ENCODE measurements at places on chromosomes 16 and 17.

DNA sequence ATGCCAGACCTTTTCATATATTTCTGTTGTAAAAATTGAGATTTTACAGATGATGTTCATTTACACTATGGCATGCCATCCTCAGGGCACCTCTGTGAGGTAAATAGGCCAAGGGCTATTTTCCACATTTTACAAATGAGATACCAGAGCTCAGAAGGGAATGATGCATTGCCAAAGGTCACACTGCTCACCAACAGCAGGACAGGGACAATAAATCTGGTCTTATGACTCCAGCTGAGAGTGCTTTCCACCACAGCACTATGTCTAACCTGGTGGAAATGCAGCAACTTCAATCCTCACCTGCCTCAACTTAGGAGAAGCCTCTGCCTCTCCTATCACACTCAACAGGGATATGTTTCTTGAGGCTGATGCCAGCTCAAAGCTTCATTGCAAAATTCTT is 40.6 kb downstream of the GRIN2A start:
- DNase-seq = no peak

DNA sequence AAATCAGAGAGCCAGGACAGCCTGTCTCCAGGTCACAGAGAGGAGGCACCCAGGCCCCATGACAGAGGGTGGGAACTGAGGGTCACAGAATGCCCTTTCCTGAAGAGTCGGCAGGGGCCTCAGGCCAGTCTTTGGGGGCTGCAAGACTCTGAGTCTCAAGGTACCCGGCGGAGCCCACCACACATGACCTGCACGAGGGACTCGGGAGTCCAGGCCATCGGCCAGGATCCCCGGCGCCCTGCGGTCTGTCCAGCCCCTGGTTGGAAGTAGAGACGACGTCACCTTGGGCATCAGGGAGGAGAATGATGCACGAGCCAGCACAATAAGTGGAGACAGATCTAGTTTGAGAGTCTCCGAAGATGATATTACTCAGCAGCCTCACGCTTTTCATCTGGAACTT is 234.7 kb upstream of the SDK2 start:
- no peak for DNase-seq

- DNase-seq = peak; percentile 96
Measured at GRCh38 chr17:81406117-81406953, 11.1 kb downstream of the BAHCC1 start.

- DNase-seq = peak; percentile 92
Measured at GRCh38 chr16:66152823-66153393, 213.6 kb upstream of the CDH5 start.

- peak; percentile 93 for DNase-seq
Measured at GRCh38 chr16:3857189-3858043, 23.1 kb downstream of the CREBBP start.
